ENCODE measurements at places on chromosomes 2 and 18.

DNA sequence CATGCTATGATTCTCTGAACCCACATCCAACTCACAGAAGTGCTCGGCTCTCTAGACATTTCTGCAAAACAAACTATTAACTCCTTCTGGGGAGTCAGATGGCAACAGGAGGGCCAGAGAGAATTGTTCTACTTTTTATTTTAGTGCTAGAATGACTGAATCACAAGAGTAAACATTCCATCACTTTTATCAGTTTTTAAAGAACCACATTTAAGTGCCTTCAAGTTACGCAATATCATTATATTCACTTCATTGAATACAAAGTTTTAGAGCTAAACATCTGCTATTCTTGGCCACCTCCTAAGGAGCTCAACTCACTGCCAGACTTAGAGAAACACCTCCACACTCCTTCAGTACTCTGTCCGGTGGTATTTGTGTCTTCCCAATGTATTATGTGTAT lies 22.4 kb downstream of the B4GALT6 start:
- DNase-seq = peak; percentile 75

DNA sequence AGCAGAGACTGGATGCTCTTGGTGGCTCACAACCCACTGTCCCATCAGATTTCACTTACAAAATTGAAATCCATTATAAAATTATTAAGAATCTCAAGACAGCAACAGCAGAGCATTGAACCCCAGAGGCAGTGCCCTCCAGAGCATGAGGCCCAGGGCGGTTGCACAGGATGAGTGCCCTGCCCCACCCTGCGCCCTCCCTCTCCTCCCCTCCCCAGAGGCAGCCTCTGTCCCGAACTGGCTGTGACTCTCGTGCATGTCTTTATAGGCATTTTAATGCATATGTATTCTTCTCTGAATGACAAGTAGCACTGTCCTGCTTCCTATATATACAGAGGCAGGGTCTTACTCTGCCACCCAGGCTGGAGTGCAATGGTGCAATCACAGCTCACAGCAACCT lies 10.4 kb downstream of the MFSD2B start:
- no peak for DNase-seq

DNA sequence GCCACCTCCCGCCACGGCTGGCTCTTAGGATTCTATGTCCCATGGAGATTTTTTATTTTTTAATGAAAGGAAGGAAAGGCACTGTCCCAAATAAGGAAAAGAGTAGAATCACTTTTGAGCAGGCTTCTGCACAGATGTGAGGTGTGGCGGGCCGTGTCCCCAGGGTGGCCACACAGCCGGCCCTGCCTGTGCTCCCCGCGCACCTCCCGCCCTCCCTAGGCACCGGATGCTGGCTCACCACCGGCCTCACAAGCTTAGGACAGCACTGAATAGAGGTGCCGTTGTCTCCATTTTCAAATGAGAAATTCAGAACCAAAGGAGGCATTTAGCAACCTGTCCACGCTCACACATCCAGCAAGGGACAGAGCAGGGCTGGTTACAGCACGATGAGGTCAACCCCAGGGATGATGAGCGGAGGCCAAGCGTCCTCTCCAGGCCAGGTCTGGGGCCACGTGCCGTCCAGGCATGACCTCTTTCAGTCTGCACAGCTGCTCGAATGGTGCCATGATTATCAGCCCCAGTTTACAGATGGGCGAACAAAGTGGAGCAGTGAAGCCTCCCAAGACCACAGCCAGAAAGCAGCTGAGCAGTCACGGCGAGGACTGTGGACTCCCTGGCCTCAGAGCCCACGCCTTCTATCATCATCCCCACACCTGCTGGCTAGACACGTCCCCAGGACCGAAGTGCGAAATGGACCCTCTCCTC lies 20.7 kb upstream of the TEX51 start:
- DNase-seq = no peak

GRCh38 chr2:72143441-72144273 lies 4.0 kb downstream of the CYP26B1 start:
- no peak for DNase-seq

GRCh38 chr2:21939967-21940366 lies 816.2 kb downstream of the TDRD15 start:
- DNase-seq = no peak

GRCh38 chr2:130765464-130765863 lies 10.1 kb downstream of the AMER3 start:
- no peak for DNase-seq

DNA sequence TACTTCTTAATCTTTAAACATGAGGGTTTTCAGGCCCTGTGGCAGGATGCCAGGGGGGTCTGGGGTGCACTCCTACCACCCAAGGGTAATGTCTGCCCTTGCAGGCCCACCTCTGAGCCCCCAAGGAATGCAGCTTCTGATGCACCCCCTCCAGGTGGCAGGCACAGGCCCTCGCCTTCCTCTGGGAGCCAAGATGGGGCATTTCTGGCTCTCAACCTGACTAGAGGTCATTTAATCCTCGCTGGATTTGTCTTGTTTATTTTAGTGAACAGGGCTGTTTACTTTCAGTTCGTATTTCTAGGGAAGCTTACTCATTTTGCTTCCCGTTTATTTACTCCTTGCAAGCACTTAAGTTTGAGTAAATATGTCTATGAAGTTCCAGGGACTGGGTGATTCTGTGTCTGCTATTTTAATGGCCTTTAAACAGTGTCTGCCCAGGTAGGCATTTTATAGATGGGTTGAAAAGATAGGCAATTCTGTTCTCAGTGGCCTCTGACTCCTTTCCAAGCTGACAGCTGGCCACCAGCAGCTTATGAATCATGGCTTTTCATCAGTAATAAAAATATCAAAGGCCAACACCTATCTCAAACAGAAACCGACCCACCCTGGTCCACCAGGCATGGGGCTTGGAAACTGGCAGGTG lies 11.1 kb upstream of the DNPEP start:
- DNase-seq = no peak

GRCh38 chr2:168997118-168997521 lies 34.0 kb downstream of the ABCB11 start:
- peak; percentile 18 for DNase-seq

DNA sequence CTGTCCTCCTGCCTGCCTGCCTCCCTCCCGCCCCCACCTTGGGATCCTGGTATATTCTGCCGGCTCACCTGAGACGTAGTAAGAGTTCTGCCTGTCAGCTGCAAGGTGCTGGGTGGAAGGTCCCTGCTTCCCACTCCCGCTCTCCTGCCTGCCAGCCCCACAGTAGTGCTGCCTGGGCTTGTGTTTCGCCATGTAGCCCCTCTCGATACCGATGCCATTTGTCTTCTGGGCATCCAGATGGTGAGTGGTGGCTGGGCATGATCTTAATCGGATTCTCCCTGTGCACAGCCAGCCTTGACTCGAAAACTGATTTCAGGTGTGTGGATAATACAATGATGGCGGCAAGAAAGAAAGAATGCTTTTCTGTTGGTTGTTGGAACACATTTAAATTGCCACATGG lies 184.9 kb downstream of the AGAP1 start:
- DNase-seq = no peak

GRCh38 chr2:128378231-128379020 lies 59.8 kb upstream of the HS6ST1 start:
- DNase-seq = no peak

DNA sequence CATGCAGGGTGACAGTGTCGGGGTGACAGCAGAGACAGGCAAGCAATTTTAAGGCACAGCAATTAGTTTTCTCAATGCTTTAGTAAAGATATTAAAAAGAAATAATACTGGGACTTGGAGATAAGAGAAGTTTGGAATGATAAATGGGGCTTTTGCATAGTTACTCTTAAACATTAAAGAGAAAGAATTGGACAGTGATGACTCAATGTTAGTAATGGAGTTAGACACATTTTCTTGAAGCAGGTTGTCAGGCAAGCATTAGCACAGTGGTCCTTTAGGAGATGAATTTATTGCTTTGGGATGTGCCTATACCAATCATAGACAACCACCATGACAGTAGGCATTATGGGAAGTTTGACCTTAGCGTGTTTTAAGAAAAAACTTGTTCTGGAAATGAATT lies 228.3 kb upstream of the RAB12 start:
- no peak for DNase-seq

DNA sequence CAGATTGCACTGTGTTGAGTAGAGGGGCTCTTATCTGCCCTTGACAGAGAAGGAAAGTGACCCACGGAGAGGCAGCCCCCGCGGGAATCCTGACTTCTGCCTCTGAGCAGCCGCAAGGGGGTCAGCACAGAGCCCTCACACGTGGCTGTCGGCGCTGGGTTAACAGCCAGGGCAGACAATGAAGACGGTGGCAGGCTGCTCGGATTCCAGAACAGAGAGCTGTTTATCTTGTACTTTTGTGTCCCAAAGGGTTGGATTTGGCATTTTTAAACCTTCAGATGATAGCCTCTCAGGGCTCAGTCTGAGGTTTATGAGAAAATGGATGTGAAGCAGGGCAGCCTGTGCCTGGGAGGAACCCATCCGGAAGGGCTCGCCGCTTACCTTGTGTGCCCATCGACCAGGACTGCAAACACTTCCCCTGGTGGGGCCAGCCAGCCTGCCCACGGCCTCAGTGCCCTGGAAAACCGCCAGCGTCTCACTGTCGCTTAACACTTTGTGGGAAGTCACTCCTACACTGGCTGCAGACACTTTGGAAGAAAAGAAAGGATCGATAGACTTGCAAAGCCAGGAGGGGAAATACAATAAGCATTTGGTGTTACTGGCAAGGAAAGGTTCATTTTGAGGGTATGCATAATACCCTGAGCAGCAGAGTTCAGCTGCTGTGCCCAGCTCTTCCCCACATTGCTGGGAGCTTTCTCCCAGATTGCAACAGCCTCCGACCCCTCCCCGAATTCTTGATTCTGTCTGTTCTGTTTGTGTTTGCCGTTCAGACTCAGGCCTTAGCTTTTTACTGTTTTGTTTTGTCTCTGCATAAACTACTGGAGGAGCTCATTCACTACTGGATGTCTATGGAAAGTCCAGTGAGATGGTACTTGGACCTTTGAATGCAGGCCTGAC lies 325.3 kb upstream of the MYT1L start:
- DNase-seq = no peak

GRCh38 chr2:45833968-45834344 lies 182.5 kb downstream of the PRKCE start:
- DNase-seq = no peak

- no peak for DNase-seq
Observed at GRCh38 chr2:105577762-105578161, 166.9 kb upstream of the NCK2 start.

- no peak for DNase-seq
Observed at GRCh38 chr18:13619505-13620205, 106.7 kb downstream of the FAM210A start.

DNA sequence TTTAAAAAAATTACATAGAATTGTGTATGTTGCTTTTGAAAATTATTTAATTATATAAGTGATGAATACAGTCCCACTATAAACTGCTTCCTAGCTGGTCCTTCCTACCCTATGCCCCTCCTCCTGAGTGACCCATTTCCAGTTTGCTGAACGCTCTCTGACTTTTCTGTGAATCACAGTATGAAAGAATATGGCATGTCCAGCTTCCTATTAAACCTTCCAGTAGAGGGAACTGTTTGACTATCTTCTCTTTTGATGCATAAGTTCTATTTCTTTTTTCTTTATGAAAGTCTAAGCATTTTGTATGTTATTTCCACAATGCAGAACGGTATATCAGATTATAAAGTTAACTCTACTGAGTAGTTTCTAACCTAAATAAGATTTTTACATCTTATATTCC lies 41.3 kb downstream of the PSMG2 start:
- DNase-seq = peak; percentile 90

- DNase-seq = no peak
Observed at GRCh38 chr2:109721135-109721534, 73.0 kb upstream of the RGPD5 start.

GRCh38 chr18:59867337-59868104 lies 32.3 kb upstream of the PMAIP1 start:
- no peak for DNase-seq

DNA sequence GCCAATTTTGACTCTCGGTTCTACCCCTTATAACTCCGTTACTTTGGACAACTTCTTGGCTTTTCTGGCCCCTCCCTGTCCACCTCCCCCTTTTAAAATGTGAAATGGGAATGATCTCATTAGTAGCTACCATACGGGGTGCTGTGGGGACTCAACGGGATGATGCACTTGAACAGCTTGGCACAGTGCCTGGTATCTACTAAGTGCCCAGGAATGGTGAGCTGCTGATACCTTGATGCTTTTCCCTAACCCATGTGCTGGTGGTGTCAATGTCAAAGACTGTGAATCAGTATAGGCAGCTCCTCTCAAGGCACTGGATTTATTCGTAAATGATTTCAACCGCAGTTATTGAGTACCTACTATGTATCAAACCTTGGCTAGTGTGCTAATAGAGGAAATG lies 204.2 kb downstream of the LOXHD1 start:
- peak; percentile 7 for DNase-seq

DNA sequence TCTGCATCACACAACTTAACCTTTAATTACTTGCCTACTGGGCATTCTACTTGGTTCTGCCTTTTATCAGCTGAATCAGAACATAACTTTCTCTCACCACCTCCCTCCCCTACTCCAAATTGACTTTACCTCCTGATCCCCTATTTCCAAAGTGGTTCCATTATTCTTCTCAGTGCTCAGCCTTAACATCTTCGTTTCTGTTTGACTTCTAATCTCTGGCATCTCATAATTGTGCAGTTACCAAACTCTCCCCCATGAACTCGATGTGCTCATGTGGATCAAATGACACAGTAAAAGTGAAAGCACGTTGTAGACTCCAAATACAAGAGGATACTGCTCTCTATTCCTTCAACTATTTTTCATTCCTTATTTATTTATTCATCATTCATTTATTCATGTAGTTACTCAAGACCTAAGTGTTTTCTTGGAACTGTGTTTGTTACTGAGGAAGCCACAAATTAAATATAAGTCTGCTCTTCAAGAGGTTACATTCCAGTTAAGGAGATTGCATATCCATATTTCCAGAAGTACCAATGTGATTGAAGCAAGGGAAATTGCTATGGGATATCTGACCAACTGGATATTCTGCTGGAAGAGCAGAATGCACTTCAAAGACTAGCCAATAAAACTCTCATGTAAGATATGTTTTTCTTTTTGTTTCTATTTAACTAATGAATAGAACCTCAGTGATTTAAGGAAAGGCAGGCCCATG lies 158.8 kb downstream of the TMEFF2 start:
- peak; percentile 30 for DNase-seq

DNA sequence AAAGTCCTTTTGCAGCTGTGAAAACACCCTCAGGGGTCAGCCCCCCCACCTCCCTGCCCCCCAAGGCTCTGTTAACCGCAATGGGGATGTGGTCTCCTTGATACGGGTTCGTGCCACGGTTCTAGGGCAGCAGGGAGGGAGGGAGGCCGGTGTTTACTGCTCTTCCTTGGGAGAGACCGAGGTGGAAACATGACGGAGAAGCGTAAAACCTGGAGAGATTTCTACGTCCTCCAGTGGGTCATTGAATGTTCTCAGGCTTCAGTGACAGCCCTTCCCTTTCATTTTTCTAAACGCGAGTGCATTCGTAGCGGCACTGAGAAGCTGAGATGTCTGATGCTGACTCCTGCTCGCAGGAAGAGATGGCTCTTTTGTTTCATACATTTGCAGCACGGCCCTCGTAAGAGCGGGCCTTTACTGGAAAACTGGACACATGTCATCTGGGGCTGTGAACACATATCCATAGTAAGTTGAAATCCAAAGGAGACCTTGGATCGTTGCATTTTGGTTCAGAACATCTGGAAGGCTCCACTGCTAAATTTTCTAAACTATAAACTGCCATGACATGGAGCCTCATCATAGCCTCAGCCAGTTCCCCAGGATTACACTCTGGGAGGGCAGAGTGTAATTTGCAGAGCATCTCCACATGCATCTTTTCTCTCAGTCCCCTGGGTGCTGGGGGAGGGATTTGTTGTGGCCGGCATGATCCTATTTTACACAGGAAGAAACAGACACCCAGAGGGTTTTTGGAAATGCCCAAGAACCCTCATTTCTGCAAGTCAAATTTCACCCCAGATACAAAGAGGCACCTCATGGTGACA lies 40.6 kb upstream of the HDAC4 start:
- DNase-seq = no peak

Measured in cardiac fibroblast (primary cell).